ENCODE measurements at places on chromosomes 2 and 18.

DNA sequence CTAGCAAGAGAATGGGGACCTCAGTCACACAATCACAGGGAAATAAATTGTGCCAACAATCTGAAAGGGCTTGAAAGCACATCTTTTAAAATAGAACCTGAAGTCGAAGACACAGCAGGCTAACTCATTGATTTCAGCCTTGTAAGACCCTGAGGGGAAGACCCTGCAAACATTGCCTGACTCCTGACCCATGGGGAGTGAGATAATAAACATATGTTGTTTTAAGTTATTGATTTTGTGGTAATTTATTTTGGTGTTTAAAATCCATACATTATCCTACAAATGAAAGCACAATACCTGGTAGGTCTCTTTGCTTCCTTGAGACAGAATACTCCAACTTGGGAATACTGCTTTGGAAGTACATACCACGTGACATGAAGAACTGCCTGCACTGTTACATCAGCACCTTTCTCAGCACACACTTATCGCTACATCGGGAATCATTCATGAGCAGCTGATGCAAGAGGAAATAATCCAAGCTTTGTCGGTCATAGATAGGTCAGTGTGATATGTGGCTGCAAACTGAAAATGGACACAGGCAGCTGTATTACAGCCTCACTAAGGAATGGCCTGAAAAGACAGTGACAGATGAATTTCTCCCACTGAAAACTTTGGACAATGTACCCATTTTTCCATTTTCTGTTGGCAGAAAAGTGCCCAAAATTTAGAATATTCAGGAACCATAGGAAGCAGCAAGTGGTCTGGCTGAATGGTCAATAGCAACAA lies 494.5 kb upstream of the MAP2 start:
- no peak for DNase-seq

- DNase-seq = no peak
Observed at GRCh38 chr2:101596333-101596732, 101.2 kb upstream of the MAP4K4 start.

DNA sequence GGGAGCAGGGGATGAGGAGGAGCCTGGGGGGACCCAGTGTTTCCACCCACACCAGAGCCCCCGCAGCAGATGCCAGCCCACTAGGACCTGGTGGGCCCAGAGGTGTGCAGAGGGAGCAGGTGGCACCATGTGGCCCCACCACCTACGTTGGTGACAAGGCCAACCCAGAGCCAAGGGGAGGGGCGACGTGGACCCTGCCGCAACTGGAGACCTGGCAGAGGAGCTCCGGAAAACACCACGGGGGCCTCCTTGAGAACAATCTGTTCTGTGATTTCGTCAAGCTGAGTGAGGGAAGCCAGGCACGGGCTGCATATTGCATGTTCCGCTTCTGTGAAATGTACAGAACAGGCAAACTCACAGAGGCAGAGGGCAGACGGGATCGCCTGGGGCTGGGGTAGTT lies 49.1 kb upstream of the GPC1 start:
- DNase-seq = no peak

DNA sequence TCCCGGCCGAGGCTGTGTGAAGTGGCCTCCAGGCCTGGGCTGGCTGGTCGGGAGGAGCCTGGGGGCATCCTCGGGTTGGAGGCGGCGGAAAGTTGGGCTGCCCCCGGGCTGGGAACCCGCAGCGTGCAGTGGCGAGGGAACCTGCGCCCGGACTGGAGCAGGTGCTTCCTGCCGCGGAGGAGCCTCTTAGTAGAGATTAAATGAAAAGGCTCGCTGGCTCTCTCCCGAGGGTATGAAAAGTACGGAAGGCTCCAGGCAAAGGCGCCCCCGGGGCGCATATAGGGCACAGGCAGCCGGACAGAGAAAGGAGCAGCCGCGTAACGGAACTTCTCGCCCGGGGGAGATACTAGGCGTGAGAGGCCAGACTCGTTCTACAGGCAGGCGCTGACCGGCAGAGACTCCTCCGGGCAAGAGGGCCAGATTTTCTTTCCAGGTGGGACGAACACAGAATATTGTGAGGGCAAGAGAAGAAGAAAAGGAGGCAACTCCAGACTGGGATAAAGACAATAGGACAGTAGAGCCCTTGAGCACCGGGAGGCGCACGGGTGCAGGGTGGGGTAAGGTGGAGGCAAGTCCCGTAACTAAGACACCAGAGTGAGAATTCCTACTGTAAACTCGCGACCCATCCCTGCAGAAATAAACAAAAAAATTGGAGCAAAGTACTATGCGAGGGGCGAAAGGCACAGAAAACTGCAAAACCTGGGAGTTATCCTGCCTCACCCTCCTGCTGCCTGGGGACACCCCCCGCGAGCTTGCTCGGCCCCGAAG lies 816 bp downstream of the CDH2 start:
- peak; percentile 51 for DNase-seq

DNA sequence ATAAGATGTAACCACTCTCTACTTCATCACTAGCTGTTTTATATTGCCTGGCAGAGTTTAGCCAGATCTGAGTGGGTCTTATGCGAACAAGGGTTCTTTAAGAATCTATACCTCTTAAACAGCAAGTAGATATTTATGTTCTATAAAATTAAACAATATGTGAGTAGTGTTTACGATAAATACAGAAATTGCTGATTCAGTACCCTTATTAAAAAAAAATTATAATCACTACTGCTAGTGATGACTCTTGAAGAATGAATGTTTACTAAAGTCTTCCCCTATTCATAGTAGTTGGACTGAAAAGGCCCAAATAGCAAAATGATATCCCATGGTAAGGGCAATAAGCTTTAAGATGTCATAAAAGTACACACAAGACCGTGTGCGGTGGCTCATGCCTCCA lies 98.7 kb upstream of the DTNB start:
- no peak for DNase-seq

DNA sequence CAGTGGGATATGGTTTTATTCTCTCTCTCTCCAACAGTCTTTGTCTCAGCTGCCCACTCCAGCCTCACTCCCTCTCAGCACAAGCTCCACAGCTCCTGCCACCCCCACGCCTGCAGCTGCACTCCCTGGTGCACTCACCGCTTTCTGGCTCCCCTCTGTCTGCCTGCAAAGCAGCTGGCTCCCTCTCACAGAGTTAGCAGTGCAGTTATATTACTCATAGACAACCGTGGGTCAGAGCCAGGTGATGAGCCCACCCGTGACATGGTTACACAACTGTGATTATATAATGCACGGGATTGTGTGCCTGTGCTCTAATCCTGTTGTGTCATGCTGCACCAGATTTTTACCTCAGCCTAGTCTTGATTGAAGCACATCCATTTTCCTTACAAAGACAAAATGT lies 276.9 kb upstream of the CHAC2 start:
- DNase-seq = peak; percentile 46

GRCh38 chr2:164913011-164913410 lies 42.3 kb downstream of the SLC38A11 start:
- DNase-seq = no peak

DNA sequence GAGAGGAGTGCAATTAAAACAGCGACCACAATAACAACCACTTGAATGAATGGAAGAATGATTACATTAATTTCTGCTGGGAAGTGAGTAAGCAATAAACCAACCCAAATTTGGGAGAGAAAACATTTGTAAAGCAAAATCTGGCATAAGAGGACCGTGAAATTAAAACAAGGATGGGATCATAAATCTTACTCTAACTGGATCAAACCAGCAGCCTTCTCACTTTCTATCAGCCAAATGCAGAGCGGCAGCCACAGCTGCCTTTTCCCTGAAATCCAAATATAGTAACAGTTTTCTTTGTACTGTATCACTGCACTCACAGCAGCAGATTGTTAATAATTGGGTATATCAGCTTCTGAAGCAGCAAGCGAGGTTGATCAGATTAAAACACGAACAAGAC lies 245.2 kb upstream of the REG3G start:
- no peak for DNase-seq

GRCh38 chr2:42072349-42073118 lies 24.7 kb downstream of the PKDCC start:
- DNase-seq = peak; percentile 25

GRCh38 chr2:43944915-43945314 lies 50.9 kb downstream of the LRPPRC start:
- peak; percentile 7 for DNase-seq

GRCh38 chr18:32349728-32350395 lies 120.8 kb downstream of the GAREM1 start:
- DNase-seq = no peak

DNA sequence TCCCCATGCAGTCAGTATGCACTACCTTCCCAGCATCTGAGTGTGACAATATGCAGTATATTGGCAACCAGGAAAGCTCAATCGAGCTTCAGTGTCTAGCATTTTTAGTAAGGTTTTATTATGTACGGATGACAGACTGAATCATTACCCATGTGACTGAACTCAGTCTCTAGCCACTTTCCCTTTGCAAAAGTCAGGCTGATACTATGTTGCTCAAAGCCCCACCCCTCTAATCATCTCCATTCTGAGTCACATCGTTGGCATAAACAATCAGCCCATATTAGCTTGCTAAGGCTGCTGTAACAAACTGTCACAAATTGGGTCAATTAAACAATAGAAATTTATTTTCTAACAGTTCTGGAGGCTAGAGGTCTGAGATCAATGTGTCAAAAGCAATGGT lies 25.8 kb upstream of the SRD5A2 start:
- DNase-seq = no peak

DNA sequence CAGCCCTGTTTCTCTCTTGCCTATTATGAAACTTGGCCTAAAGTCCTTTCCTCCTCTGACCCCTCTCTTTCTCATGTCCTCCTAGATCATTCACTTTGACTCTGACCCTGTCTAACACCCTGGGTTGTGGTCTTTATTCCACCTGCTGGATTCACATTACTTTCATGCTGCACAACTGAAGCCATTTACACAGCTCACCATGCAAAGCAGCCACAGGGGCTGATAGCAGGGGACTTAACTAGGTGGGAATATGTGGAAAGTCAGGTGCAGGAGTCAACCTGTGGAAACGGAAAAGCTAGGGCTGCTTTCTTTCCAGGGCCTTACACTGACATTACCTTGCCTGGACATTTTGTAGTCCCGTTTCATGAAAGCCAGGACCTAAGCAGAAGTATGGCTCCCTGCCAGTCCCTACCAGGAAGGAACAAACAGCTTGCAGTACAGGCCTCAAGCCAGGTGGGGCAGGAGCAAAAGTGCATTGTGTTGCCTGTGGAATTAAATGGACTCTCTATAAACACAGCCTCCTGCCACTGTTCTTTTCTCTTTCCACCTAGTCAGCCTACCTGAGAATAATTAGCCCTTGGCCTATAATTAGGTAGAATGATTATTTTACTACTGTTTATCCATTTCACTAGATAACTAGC lies 11.8 kb downstream of the MAPRE3 start:
- peak; percentile 74 for DNase-seq

DNA sequence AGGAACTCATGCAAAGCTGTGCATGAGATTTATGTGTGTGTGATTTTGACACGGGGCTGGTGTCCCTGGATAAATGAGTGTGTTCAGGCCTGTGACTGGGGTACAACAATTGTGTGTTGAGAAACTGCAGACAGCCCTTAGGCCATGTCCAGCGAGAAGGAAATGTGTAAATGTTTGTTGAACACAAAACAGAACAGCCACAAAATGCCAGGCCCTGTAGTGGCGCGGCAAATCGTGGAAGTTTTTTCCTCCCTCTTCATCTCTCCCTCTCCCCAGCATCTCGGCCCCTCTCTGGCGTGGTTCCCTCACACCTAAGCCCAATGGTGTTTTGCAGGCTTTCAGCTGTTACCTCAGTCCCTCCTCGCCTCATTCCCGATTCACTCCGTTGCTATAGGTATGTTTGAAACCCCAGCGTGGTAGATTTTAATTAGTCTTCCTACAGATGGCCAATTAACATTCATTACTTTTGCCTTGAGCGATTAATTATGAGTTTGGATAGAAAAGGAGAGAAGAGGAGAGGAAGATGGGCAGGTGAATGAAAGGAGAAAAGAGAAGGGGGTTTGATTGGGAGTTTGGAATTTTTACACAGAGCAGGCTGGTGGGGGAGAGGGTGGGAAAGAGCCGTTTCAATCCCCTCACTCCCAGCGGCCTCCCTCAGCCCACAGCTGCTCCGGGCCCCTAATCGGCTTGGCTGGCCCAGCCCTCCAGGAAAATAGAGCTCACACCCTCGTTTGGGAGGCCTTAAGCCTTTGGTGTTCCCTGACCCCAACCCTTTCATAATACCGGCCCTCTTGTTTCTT lies 10.8 kb downstream of the SPR start:
- DNase-seq = no peak

DNA sequence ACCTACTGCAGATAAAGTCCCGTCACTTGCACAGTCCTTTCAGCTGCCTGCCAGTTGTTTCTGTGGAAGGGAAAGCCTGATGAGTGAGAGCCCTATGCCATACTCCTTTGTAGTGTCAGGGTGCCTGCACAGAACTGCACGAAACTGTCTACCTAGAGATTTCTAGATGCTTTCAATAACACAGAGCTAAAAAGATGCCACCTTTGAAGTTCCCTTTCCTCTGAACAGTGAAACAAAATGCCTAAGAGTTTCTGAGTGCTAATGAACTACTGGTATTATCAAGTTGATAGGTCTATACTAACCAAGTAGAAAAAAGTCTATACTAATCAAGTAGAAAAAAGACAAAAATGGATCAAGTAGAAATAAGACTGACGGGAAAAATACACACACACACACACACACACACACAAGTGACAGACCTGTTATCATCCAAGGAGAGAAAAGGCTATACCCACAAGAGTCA lies 79.0 kb downstream of the TLK1 start:
- no peak for DNase-seq

- no peak for DNase-seq
Observed at GRCh38 chr18:13461469-13461868, 242.9 kb downstream of the LDLRAD4 start.

DNA sequence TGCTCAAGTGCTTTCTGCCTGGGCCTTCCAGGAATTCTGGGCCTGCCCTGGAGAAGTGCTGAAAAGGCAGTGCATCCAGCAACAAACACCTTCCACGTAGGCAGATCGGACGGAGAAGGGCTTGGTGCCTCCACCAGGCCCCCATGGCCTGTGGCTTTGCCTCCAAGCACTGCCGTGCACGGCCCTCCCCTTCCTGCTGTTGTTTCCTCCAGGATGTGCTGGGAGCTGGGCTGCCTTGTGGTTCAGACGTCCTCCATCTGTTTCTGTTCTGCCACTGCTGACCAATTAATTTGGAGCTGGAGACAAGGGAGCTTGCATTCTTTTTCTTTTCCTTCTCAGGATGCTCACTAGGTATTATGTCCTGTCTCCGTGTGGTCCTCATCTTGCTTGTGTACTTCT lies 197.0 kb downstream of the HRH4 start:
- DNase-seq = no peak

DNA sequence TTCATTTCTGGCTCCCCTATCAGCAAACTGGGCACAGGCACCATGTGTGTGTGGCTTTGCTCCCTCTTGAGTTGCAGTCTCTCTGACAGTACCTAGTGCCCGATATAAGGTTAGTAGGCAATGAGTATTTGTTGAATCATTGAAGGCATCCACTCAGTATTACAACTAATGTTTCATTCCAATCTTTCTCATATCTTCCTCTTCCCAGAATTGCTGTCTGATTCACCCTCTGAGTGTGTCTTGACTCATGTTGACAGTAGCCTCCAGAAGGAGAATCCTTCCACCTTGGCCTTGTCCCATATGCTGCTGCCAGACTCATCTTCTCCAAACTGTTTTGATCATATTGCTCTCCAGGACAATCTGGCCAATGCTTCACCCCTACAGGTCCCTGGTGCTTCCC lies 202.5 kb downstream of the LRRTM1 start:
- no peak for DNase-seq

All from NCI-H1092 (cell line).